ENCODE measurements at places on chromosomes 7 and 10.

DNA sequence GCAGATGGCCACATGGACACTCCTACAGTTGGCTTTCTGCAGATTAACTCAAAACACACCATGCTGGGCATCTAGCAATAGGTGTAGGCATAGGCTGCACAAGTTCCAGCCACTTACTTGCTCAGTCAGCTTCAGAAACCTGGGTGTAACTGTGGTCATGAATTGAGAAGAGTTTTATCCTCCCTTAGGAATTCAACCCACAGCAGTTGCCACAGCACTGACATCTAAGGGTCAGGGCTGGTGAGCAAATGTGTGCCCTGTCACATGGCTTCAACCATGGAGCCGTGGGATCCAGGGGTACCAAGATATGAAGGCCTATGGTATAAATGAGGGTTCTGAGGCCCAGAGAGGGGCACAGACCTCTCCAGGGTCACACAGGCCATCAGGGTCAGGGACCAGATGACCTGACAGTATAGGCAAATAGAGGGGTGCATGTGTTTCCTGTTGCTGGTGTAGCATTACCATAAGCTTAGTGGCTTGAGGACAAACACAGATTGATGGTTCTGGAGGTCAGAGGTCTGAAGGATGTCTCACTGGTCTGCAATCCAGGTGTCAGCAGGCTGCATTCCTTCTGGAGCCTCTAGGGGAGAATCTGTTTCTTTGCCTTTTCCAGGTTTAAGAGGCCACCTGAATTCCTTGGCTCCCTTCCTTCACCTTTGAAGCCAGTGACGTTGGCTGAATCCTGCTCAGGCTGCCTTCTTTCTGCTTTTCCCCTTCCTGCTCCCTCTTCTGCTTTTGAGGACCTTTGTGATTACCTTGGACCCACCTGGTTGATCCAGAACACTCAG is 24.1 kb downstream of the MINDY4 start:
- DNase-seq, result no peak

GRCh38 chr10:60197206-60197605 is 192.5 kb downstream of the ANK3 start:
- no peak for DNase-seq

DNA sequence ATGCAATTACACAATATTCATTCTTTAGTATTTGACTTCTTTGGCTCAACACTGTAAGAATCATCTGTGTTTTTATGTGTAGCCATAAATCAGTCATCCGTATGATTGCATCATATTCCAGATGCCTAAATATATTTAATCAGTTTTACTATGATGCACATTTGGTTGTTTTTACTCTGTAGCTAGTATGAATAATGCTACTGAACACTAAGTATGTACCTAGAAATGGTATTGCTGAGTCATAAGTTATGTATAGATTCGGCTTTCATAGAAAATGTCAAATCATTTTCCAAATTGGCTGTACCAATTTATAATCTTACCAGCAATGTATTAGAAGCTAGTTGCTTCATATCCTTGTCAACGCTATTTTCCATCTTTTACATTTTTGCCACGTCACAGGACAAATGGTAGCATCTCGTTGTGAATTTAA is 197.3 kb upstream of the PLXNA4 start:
- DNase-seq, result no peak

DNA sequence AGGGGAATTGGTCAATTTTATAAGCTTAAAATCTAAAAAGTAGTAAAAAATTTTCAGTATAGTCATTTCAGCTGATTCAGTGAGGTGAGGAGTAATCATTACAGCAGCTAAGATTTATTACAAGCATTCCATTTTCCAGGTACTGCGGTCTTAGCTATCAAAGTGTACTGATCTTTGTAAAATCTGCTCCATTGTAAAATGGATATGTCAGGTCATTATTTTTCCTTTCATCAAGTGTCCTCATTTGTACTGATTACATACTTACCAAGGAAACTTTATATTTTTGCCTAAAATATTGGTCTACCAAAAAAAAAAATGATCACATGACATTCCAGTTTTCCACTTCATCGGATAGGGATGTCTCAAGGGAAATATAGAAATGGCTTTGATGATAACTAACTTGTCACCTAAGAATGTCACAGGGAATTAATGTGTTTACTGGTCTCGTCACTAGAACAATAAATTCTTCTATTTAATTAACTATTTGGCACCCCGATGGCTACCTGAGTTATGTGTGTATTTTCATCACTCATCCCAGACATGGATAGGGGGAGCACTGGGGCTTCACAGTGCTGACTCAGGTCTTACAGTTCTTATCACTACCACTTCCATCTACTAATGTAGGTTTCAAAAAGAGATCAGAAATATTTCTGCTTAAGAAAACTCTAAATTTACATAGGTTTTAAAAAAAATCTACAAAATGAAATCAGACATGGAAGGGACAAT is 948.4 kb downstream of the PCDH15 start:
- DNase-seq, result no peak

- no peak for DNase-seq
Measured at GRCh38 chr10:124212702-124213101, 119.3 kb upstream of the CHST15 start.

DNA sequence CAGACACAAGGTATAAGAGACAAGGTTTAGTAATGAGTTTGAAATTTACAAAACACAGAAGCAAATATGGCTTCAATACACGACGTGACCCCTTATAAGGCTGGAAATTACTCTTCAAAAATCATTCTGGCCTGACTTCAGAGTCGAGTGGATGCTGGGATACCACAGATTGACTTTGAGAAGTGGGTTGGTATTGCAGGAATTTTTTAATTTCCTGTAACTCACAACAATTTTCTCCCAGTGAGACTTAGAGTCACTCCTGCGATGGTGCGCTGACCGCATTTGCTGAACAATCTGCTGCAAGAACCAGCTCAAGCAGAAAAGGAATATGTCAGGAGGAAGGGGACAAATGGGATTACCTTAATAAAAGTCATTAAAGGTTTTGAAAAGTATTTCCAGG is 132.1 kb downstream of the EMX2 start:
- DNase-seq, result no peak

DNA sequence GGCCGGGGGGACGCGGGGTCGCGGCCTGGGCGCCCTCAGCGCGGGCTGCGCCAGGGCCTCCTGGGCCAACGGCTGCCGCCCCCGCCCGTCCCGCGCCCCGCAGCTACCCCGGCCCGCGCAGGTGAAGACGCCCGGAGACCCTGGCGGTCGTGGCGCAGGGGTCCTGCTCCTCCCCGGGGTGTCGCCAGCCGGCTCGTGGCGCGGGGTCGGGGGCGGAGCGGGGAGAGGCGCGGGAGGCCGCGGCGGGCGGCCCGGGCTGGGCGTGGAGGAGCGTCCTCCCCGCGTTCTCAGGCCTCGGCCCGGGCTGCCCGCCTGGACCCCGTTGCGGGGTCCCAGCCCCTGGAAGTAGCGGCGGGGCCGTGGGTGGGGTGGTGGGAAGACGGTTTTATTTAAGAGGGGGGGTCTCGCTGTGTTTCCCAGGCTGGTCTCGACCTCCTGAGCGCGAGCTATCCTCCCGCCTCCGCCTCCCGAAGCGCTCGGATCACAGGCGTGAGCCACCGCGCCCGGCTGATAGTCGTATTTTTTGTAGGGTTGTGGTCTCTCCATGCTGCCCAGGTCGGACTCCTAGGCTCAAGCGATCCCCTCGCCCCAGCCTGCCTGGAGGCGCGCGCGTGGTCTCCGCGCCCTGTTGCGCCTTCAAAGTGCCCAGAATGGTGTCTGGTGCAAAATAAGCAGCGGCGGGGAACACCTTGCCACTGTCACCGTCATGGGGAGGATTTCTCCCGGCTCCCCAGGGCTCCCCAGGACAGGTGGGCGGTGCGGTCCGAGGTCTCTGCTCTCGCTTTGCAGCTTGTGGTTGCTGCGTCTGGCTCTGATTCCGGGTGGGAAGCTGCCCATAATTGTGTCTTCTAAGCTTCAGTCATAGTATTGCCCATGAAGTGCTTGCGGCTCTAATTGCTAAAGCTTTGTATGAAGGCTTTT is 15.3 kb upstream of the SUN1 start:
- DNase-seq, result peak; percentile 42

- DNase-seq, result no peak
Measured at GRCh38 chr10:18501198-18501597, 150.2 kb downstream of the NSUN6 start.

DNA sequence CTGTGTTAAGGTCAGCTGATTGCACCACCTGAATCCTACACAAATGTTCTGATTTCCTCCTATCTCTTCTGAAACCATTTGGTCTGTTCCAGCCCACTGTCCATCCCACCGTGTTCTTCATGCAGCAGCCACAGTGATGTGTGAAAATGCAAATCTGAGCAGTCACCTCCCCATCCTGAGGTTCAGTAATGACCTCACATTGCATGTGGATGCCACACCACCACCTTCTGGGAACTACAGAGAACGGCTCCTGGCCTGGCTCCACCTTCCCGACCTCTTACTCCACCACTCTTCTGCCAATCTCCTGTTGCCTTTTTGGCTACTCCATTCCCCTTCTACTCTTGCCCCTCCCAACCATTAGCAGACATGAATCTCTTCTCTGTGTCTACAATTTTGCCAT is 244.4 kb downstream of the TNS3 start:
- DNase-seq, result no peak

- DNase-seq, result no peak
Measured at GRCh38 chr7:35839860-35840854, 39.3 kb downstream of the SEPTIN7 start.

DNA sequence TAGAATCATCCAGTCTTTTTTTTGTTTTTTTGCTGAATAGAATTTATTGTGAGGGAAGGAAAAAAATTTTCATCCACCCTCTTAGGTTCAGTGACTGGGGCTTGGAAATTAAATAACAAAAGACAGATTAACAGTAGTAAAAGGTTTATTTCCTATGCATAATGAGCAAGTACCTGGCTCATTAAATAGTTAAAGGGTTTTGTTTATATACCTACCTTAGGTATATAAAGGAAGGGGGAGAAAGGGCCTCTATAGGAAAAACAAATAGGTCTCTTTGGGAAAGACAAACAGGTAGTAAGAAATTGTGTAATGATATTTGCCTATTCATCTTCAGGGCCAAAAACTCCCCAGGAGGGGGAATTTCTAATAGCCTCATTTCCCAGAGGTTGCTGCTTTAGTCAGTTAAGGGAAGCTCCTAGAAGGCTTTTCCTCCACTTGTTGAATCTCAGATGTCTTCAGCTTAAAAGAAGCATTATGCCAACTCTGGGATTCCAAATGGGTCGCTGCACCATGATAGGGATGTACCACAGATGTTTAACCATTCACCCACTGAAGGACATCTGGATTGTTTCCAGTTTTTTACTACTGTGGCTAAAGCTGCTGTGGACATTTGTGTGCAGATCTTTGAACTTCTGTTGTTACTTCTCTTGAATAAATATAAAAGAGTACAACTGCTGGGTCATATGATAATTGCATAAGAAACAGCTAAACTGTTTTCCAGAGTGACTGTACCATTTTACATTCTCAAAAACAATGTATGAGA is 11.3 kb downstream of the ACADSB start:
- no peak for DNase-seq

- no peak for DNase-seq
Measured at GRCh38 chr10:84511709-84512285, 183.4 kb downstream of the CCSER2 start.

DNA sequence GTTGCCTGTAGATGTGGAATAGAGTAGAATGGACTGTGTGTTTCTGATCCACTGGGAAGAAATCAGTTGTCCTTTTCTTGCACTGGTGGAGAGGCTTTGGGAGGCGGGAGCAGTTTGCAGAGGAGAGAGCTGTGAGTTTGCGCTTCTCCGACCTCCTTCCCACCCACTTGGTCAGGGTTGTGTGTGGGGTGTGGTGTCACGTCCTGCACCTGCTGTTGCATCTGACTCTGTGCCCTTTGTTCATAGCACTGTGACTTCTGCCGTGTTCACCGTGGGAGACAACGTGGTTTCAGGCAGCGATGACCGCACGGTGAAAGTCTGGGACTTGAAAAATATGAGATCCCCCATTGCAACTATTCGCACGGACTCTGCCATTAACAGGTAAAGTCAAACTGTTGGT is 67.8 kb downstream of the WDR37 start:
- DNase-seq, result no peak

- DNase-seq, result no peak
Measured at GRCh38 chr7:142566271-142566670, 183.0 kb upstream of the PRSS1 start.

- no peak for DNase-seq
Measured at GRCh38 chr7:84248267-84248666, 53.7 kb upstream of the SEMA3A start.

- DNase-seq, result no peak
Measured at GRCh38 chr7:30790356-30790755, 19.1 kb downstream of the MINDY4 start.

DNA sequence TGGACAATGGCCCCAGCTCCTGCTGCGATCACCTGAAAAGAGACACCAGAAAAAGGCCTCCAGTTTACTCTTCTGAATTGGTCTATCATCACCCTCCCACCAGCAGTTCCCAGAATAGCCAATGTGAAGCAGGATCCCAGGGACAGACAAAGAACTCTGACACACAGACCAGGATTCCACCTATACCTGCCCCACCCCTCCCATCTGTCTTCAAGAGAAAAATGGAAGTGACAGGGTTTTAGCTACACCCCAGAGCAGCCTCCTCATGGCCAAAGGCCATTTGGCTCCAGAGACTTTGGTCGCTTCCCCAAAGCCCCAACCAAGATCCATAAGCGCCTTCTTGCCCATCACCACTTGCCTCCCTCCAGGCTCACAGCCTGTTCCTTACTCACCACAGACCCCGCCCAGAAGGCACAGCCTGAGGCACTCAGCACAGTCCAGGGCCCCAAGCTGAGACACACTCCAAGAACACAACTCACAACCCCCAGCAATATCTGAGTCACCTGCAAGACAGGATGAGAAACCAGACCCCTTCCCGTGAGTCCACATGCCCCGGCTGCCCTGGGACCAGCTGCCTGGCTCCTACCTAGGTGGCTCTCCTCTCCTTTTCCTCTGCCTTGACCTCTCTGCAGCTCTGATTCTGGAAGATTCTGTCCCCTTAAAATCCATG is 6.5 kb downstream of the TMEM176B start:
- DNase-seq, result no peak

DNA sequence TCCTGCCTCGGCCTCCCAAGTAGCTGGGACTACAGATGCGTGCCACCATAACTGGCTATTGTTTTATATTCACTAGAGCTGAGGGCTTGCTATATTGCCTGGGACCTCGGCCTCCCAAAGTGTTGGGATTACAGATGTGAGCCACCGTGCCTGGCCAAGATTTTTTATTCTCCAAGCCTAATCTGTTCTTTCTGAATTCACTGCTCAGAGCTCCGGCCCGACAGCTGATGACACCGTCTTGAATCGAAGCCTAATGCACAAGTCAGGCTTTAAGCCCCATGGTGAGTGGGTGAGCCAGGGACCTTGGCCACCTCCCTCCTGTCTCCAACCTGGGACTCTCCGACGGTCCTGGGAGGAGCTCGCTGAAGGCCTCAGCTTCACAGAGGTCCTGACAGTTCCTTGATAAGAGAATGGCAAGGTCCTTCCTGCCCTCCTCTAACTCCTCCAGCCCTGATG is 338.9 kb downstream of the WDR37 start:
- DNase-seq, result no peak

DNA sequence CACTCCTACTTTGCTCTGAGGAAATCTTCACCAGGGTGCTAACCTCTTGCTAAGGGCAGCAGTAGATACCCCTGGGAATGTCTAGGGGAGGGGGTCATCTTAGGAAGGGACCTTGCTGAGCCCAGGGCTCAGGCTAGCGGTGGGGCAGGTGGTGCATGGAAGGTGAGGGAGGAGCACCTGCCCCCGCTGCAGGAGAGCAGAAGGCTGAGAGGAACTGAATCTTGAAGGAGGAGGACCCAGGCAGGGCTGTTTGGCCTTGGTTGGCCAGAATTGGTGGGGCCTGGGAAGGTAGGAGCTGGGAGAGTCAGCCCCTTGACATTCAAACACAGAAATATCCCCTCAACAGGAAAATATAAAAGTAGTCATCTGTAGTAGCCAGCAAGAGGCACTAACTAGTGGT is 7.0 kb downstream of the CALHM3 start:
- no peak for DNase-seq

- DNase-seq, result no peak
Measured at GRCh38 chr7:110612680-110613079, 478.2 kb upstream of the LRRN3 start.

Data from activated CD4-positive, alpha-beta T cell treated with anti-CD3 and anti-CD28 coated beads for 24 hours (primary cell).